ENCODE measurements at places on chromosomes 16 and 17.

- no peak for DNase-seq
Observed at GRCh38 chr16:81668243-81669097, 110.6 kb upstream of the PLCG2 start.

- DNase-seq, result no peak
Observed at GRCh38 chr16:53209877-53210276, 155.1 kb downstream of the CHD9 start.

DNA sequence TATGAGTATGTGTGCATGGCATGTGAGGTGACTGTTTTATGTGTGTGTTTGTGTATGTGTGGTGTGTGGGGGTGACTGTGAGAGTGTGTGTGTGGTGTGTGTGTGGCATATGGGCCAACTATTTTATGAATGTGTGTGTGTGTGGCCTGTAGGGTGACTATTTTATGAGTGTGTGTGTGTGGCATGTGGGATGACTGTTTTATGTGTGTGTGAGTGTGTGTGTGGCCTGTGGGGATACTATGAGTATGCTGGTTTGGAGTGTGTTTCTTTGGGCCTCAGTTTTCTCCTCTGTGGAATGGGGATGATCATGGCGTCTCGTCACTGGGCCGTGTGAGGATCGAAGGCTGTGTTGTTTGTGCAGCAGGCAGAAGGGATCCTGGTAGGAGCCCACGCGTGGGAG is 152.1 kb upstream of the PLCG2 start:
- no peak for DNase-seq

- no peak for DNase-seq
Observed at GRCh38 chr17:80352991-80353665, 61.8 kb upstream of the ENDOV start.

DNA sequence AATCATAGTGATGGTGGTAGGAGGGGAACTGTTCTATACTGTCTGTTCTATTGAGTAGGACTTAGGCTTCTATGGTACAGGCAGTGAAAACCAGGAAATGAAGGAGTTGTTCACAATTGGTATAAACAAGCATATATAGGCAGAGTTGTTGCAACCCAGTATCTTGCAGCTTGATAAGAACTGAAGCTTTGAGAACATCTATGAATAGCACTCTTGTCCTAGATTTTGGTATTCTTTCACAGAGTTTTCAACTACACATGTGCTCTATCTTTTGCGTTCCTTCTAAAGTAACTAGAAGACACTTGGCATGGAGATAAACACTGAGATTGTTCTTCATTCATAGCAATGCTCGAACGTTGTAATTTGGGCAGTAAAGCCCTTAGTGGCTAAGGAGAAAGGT is 91.8 kb downstream of the KCNJ2 start:
- DNase-seq, result no peak

DNA sequence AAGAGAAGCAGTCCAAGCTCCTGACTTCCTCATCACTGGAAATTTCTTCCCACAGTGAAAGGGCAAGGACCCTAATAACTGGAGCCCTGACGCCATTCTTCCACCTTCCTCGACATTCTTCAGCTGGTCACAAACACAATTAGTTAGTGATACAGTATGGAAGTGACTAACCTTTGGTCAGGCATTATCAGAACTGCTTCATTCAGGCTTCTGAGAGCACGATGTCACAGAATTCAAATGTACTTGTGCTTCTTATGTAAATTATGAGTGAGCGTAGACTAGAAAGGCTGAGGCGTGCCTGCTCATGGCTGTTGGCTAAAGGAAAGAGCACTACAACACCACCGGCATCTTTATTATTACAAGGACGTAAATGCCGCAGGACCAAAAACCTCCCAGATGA is 302.9 kb upstream of the AXIN2 start:
- DNase-seq, result no peak

DNA sequence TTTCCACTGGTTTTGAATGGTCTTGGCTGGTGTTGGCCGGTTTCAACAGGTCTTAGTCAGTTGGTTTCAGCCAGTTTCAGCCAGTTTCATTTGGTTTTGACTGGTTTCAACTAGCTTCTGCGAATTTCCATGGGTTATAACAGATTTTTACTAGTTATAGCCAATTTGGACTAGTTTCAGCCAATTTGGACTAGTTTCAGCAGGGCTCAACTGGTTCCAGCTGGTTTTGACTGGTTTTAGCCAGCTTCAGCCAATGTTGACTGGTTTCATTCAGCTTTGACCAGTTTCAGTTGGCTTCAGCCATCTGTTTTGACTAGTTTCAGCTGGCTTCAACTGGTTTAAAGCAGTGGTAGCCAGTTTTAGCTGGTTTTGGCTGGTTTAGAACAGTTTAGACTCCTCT is 432.6 kb downstream of the UTP18 start:
- DNase-seq, result no peak

DNA sequence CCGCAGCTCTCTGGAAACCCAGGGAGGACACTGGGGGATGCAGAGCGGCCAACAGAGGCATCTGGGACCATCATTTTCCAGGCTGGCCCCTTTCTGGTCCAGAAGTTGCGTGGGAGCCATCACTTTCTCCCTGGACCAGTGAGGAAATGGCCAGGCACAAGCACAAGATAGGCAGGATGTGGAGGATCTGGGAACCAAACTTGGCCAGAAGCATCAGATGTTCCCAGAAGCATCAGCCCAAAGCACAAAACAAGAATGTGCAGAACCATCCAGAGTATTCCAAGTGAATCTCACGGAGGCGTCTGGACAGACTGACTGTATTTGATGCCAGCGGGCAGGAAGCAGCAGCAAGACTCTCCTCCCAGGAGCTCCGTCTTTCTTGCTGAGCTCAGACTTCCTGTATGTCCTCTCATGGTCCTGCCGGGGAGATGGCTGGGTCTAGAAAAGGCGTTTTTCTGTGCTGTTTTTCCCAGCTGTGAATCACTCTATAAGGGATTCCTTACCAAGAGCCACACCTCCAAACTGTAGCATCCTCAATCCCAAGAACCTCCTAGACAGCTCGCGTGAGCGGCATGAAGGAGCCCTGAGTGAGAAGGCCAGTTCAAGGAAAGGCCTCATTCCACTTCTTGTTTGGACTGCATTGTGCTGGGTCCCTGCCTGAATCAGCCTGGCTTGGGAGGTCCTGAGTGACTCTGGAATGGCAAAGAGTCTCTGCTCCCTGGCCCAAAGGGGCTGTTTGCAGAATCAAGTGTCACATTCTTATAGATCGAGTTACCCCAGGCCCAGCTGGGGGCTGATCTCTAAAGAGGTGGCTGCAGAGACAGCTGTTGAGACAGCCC is 49.5 kb upstream of the MTSS2 start:
- DNase-seq, result no peak

GRCh38 chr16:81443688-81444447 is 740 bp upstream of the CMIP start:
- DNase-seq, result no peak

DNA sequence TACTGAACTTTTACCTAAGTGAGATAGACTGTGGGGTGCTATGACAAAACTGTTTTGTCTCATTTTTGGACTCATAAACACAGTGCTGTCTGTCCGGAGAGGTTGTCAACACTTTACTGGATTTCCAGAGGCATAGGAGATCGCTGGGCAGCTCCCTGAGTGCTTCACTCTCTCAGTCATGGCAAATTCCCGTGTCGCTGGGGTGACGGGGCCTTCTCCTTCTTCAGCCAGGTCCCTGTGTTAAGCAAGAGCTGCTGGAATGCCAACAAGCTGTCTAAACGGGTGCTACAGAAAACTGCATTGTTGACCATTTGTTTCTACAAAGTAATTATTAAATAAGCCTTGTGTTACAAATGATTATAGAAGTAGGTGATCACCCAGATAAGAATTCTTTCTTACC is 141.6 kb downstream of the DNAH9 start:
- no peak for DNase-seq

DNA sequence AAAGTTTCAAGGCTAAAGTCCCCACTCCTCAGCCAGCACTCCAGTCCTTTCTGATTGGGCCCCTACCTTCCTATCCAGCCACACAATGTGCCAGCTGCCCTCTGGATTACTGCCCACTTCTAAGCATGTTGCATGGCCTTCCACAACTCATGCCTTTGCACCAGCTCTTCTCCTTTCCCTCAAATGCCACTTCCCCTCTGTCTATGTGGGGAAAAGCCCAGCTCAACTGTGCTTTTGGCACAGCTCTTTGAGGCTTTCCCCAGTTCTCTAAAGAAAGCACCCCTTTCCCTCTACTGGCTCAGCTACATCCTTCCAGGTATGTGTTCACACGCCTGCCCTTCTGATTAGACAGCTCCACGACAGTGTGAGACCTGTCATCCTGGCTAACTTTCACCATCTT is 18.5 kb downstream of the GTF3C1 start:
- DNase-seq, result no peak

DNA sequence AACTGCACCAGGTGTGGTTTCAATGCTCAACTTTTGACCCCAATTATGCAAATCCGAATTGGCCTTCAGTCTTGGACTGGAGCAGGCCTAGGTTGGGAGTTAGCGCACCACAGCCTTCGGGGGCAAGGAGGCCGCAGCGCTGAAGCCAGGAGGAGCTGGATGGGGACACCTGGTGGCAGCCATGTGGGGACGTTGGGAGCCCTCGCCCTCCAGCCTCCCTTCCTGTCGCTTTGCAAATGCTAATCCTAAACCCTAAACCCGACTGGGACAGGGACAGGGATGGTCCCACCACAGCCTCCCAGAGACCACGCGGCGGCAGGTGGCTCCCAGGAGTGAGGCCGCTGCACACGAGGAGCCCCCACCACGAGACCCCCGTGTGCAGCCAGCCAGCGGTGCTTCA is 58.7 kb downstream of the KLHDC4 start:
- DNase-seq, result no peak

DNA sequence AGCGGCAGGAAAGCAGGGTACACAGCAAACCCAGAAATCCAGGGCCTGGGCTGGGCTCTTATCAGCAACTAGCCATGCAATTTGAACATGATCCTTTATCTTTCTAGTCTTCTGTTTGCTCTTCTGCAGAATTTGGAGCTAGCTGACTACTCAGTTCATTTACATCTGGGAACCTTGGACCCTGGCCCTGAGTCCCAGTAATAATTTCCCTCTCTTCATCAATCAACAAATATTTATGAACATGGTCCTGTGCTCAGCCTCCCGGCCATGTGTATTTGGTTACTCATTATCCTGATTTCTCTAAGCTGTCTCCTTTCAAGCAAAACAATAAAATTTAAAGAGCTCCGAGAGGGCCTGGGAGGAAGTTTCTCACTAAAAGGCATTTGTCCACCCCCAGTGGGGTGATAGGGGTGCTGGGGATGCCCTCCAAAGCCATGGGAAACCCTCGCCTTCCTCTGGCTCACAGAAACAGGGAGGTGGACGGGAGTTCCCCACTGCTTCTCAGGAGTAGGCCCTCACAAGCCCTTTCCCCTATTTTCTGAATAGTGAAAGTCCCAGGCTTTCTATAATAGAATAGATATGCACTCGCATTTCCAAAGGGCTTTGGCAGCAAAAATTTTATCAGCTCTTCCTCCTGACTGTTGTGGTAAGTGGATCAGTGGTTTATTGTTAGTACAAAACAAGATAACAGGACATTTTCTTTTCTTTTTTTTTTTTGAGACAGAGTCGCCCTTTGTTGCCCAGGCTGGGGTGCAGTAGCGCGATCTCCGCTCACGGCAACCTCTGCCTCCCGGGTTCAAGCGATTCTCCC is 6.9 kb upstream of the WDR59 start:
- DNase-seq, result no peak
